Kasumi-1 (cell line): ENCODE measurements at places on chromosomes 2 and 18.

DNA sequence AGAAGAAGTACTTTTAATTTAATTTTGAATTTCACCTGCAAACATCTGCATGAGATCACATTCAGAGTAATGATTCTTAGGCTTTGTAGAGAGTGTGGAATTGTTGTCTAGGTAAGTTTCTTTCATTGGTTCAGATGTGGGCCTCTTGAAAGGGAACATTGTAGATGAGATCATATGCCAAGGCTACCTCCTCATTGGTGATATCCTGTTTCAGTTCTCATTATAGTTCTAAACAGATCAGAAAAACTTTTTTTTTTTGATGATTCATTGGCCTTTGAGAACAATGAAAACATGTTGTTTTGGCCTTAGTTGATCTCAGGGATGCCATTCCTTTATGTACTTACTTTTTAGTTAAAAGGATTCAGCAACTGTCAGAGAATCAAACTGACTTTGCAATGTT, 44.5 kb downstream of the EML6 start:
- DNase-seq = no peak

- no peak for DNase-seq
Observed at GRCh38 chr18:75977081-75977480, 518.0 kb downstream of the ZNF516 start.

- no peak for DNase-seq
Observed at GRCh38 chr2:35871672-35872071, 483.9 kb upstream of the CRIM1 start.

GRCh38 chr2:17257189-17257909, 260.9 kb downstream of the RAD51AP2 start:
- no peak for DNase-seq

DNA sequence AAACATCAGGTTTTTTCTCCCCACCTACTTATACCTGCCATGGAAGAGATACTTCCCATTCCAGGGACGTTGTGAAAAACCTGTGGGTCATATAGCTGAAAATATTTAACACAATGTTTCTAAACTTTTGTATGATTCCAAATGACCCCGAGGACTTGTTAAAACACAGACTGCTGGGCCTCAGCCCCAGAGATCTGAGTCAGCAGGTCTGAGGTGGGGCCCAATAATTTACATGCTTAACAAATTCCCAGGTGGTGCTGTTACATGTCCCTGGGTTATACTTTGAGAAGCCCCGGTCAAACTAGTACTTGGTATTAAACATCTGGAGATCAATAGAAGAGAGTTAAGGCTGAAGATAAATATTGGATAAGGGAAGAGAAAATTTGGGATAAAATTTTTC, 71.4 kb upstream of the FRZB start:
- DNase-seq = no peak
